ENCODE measurements at places on chromosomes 13 and 19.

GRCh38 chr13:41405367-41405766 is 52.0 kb upstream of the RGCC start:
- DNase-seq: no peak

DNA sequence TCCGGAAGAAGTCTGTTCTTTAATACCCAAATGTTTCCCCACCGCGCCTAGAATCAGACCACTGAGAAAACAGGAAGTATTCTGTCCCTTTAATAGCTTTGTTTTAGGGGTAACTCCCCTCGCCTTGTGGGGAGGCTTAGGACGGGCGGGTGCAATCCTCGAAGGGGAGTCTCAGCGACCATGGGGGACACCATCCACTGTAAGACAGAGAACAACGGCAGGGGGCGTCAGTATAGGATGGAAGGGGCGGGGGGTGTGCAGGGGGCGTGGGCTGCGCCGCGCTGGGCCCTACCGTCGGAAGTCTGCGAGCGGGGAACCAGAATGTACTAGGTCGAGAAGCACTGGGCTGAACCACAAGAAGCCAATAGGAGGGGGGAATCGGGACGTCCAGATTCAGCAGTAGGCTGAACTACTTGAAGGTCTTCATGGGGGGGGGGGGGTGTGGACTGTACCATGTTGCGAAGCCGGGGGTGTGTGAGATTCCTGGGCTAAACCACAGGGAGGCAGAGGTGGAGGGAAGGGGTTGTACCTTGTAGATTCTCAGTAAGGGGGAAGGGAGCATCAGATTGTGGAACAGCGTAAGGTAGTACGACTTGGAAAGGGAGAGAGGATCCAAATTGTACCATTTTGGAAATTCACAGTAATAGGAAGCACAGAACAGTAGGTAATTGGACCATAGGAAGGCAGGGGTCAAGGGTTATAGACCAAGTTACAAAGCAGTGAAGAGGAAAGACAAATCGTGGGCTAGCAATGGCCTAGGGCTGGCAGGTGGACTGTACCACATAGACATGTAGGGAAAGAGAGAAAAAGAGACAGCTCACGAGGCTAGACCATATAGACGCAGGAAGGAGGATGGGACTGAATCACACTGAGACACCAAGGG is 1.0 kb upstream of the DBP start:
- peak; percentile 95 for DNase-seq

GRCh38 chr13:110662091-110662490 is 43.8 kb downstream of the CARS2 start:
- peak; percentile 83 for DNase-seq

GRCh38 chr13:29800687-29801086 is 49.7 kb downstream of the UBL3 start:
- no peak for DNase-seq

Measured in osteocyte (in vitro differentiated cells).